Peyer's patch (tissue), 4 donors: ENCODE measurements at places on chromosomes 11 and 22. TPM values are rescaled to one million over a fixed set of nuclear protein-coding genes. Genes with fewer than 3 reads are reported as not detected.

OR52E8 gene
- total RNA-seq = not detected

MPZL3 gene
- 15.4 TPM for total RNA-seq

CELSR1 gene
- total RNA-seq = 22.3 TPM

SOX10 gene
- 0.35 TPM for total RNA-seq

MS4A4E gene
- total RNA-seq = 7.1 TPM

BBS1 gene
- 78.3 TPM for total RNA-seq

HEPN1 gene
- total RNA-seq = not detected

INPP5J gene
- 137 TPM for total RNA-seq

TRIM44 gene
- total RNA-seq = 50.1 TPM

APOA1 gene
- total RNA-seq = 1,835 TPM

LRP4 gene
- total RNA-seq = 51.1 TPM

OR2AG1 gene
- total RNA-seq = not detected

CFAP300 gene
- not detected for total RNA-seq

OR6T1 gene
- not detected for total RNA-seq

ARVCF gene
- 21.2 TPM for total RNA-seq

LINC01488 gene
- not detected for total RNA-seq

NOX4 gene
- total RNA-seq = not detected

SLC35E4 gene
- 1.7 TPM for total RNA-seq

RFPL2 gene
- total RNA-seq = not detected

GRIK4 gene
- total RNA-seq = not detected

DEPDC7 gene
- total RNA-seq = 24.7 TPM

UBQLNL gene
- total RNA-seq = 0.80 TPM

HSPB2 gene
- not detected for total RNA-seq

LAYN gene
- 18.2 TPM for total RNA-seq

FOLR1 gene
- total RNA-seq = not detected

MMP10 gene
- total RNA-seq = not detected

FGF3 gene
- not detected for total RNA-seq

EHD1 gene
- total RNA-seq = 56.2 TPM

OR52M1 gene
- total RNA-seq = not detected

SUSD2 gene
- 332 TPM for total RNA-seq

MPZL2 gene
- 22.2 TPM for total RNA-seq

SHANK2 gene
- total RNA-seq = 44.5 TPM

HMOX1 gene
- 64.5 TPM for total RNA-seq

TSSK2 gene
- total RNA-seq = 0.85 TPM

MGAT3 gene
- total RNA-seq = 47.1 TPM

BBOX1 gene
- total RNA-seq = not detected

RTL10 gene
- 26.1 TPM for total RNA-seq

SLN gene
- not detected for total RNA-seq

MMP8 gene
- not detected for total RNA-seq

SERPING1 gene
- 29.9 TPM for total RNA-seq

MMP3 gene
- not detected for total RNA-seq

CHRNA10 gene
- total RNA-seq = 5.0 TPM

KCNE3 gene
- 13.5 TPM for total RNA-seq

CALCB gene
- 0.67 TPM for total RNA-seq

KCNJ11 gene
- total RNA-seq = not detected
